ENCODE measurements at places on chromosomes 1 and 21.

DNA sequence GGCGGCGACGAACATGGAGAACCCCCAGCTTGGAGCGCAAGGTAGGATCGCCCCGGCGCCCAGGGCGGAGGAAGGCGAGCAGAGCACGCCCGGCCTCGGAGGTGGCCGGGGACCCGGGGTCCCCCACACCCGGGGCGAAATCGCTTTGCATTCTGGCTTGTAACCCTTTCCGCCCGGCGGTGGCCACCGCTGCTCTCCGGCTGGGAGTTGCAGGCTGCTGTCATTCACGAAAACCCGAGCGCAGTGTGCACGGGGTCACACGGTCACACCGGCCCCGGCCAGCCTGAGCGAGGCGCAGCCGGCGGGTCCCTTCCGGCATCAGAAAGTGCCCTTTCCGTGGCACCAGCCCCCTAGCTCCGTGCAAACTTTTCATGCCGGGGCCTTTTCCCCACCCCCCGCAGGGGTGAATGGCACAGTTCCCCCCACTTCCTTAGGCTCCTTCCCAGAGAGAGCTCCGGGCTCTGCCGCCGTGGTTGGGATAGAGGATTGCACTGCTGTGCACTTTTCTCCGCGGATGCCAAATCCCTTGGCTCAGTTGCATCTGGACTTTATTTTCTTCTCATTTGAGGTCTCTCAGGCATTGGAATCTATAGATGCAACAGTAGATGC is 802 bp downstream of the KAZN start:
- no peak for DNase-seq

DNA sequence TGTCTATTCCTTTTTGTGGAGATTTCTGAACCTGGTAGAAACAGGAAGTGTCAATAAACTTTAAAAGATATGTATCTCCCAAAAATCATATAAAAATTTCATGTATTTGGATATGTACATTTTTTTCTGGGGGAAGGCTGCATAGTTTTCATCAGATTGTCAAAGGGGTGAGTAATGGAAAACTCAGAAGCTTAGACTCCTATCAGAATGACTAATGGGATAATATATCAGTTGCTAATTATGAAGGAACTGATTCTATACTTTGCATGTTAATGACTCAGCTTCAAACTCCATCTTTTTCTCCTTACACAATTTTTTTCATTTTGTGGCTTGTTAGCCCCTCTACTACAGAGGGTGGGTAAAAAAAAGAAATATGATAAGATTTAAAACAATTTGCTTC is 55.9 kb downstream of the GON4L start:
- no peak for DNase-seq

DNA sequence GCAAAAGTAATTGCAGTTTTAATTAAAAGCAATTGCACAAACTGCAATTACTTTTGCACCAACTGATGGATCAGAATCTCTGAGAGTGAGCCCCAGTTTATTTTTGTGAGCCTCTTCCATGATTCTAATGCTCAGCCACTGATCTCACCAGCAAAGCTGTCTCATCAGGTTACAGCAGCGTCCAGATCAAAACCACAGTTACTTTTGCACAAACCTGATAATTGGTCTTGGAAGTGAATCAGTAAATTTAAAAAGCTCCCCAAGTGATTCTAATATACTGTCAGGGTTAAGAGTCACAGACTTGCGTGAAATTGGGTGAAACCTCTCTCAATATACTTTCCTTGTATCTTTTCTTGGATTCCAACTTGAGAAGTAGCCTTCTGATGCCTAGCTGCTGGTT is 13.5 kb upstream of the CR2 start:
- DNase-seq: no peak

DNA sequence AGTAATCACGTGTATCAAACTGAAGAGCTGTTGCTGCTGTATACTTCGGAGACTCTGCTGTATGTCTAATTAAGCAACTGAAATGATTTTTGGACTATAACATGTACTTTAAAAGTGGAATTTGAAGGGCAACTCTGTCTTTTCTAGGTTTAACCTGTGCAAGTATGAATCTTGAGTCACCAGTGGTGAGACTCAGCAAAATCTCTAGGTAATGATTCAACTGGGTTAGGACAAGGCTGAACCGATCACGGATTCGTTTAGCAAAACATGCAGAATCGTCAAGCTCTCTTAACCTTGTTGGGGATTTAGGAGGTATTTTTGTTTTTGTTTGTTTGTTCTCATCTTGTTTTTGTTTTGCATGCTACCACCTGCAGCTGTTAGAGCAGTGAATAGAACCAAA is 149.6 kb downstream of the CYYR1 start:
- no peak for DNase-seq

DNA sequence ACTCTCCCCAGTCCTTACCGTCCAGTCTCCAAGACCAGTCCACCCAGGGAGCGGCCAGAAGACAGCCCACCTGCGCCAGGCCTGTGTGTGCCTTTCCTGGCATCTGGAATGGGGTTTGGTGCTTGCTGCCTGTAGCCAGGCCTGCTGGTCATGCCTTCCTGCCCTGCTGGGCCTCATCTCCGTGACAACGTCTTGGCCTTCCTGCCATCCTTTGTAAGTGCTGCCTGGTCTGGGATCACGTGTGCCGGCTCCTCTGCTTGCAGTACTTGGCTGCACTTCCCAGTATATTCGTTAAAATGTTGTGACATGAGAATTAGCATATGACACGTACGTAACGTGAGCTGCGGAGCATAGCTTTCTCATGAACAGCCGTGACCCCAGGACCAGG is 145.3 kb upstream of the COL6A1 start:
- DNase-seq: no peak

DNA sequence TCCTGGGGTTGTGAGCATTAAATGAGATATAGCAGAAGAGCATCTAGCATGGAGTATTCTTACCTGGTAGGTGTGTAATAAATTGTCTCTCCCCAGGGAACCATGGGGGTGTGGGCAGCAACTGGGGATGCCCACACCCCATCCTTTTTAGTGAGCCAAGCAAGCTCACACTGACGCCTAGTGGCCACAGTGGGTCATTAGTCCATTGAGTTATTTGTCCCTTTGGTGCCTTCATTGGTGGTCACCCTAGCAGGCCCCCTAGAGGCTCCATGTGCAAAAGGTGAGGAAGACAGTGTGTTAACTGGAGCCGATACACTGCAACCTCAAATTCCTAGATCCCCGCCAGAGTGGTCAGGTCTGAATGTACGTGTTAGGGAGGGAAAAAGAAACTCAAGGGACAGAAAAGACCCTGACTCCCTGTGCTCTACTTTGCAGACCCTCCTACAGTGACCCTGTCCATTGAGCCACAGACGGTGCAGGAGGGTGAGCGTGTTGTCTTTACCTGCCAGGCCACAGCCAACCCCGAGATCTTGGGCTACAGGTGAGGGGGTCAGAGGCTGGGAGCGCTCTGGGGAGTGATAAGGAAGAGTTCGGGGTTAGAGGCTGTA is 93.3 kb upstream of the CD1D start:
- DNase-seq: peak; percentile 57

- DNase-seq: no peak
These were observed 144.0 kb downstream of the KCNH1 start for GRCh38 chr1:210989905-210990304.

DNA sequence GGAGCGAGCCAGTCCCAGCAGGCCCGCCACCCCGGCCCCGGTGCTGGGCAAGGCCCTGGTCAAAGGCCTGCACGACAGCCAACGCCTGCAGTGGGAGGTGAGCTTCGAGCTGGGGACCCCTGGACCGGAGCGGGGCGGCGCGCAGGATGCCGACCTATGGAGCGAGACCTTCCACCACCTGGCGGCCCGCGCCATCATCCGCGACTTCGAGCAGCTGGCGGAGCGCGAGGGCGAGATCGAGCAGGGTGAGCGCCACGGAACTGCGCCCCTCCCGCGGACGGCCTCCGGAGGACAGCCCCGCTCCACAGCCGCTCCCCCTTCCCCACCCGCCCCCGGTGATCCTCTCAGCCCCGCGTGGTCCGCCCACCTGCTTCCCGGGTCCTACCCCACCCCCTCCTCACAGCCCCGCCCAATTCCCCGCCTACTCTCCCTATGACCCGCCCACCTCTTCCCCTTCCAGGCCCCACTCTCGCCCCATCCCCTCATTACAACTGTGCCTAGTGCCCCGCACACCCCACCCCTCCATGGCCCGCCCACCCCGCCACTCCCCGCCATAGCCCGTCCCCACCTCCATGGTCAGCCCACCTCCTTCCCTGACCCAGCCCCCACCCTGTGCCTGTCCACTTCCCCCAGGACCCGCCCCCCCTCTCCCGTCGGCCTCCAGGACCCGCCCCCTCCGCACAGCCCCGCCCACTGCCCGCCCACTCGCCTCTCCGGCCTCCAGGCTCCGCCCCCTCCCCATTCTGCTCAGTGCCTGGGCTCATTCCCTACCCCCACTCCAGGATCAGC is 52.7 kb downstream of the VWA5B1 start:
- no peak for DNase-seq

DNA sequence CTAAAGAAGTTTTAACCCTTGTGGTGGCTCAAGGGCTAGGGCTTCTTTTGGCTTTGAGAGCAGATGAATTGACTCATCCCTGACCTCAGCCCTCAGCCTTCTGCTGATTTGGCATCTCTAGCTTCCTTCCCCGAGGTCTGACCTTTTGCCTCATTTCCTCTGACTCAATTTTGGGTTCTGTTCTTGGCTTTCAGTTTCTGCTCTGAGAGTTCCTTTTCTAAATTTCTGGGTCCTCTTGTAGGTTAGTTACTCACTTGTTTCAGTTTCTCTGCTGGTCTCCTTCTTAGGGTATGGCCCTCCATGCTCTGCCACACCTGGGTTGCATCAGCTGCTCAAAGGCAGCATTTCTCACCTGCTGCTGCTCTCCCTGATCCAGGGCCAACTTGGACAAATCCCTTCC is 19.4 kb downstream of the PDE4B start:
- peak; percentile 72 for DNase-seq

GRCh38 chr1:154418062-154418921 is 13.1 kb downstream of the IL6R start:
- no peak for DNase-seq

DNA sequence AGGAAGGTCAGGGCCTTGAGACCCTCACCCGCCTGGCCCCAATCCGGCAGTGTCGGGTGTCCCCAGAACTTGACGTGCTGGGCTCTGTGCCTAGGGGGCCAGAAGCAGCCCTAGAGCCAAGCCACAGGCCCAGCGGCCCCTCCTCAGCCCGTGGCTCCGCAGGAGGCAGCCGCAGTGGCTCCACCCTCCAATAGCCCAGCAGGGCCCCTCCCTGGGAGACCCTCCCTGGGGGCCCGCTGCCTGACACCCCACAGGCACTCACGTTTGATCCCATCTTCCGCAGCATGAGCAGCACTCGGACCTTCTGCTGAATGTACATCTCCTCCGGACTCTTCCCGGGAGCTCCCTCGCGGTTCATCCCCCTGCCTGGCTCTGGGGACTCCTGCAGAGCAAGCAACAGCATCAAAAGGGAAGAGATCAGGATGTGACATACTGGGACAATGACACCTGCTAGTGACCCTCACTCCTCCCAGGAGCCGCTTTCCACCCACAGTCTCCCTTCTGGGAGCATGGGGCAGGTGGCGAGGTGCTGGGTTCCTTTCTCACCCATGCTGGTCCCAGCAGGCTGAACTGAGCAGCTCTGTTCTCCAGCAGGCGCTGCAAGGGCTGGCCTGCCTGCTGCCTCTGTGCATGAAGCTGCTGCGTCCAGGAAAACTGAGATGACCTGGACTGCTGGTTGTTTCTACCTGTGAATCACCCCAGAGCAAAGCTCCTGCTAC is 38.2 kb downstream of the CTNNBIP1 start:
- no peak for DNase-seq

GRCh38 chr1:113451710-113452109 is 61.4 kb downstream of the MAGI3 start:
- DNase-seq: no peak

DNA sequence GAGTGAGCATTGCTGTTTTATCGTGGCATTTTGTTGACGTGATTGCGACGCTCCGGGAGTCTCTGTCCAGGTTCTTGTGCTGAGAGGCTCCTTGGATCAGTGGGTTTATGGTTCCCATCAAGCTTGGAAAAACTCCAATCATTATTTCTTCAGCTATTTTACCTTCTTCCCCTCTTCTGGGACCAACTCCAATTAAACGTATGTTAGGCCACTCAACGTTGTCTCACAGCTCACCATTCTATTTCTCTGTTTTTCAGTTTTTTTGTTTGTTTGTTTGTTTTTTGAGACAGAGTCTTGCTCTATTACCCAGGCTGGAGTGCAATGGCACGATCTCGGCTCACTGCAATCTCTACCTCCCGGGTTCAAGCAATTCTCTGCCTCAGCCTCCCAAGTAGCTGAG is 8.0 kb downstream of the HES4 start:
- no peak for DNase-seq

- DNase-seq: no peak
These were observed 8.3 kb downstream of the KRTAP19-7 start for GRCh38 chr21:30552782-30553181.

GRCh38 chr1:115479055-115479482 is 141.0 kb upstream of the NGF start:
- DNase-seq: no peak

DNA sequence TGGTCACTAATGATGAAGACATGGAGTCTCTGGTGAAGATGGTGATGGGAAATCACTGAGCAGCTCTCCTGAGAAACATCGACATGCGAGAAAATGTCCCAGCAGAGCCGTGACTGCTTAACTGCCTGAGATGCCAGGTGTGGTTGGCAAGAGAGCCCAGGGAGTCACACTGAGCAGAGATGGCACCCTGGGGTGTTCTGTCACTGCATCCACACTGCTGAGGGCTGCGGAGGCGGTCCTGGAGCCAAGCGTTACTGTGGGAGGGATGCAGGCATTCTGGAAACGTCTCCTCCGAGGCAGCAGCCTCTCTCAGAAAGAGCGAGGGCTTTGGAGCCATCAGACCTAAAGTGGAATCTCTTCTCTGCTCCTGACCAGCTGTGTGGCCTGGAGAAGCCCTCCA is 57.2 kb downstream of the EPHB2 start:
- DNase-seq: no peak

- DNase-seq: no peak
These were observed 166.9 kb downstream of the HLX start for GRCh38 chr1:221045842-221046831.

DNA sequence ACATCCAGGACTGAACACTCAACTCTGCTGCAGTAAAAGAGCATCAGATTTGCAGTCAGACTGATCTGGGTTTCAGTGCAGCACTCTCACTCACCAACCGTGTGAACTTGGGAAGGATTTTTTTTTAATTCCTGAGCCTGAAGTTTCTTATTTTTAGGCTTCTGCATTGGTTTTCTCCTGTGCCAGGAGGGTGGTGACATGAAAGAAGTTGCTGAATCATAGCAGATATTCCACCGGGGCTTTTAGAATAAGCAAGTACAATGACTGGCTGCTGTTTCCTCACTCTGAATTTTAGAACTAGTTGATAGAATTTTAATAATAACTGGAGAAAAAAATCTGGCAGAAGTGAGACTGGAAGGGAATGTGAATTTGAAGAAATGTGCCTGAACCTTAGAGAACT is 11.6 kb downstream of the ADAM30 start:
- no peak for DNase-seq

DNA sequence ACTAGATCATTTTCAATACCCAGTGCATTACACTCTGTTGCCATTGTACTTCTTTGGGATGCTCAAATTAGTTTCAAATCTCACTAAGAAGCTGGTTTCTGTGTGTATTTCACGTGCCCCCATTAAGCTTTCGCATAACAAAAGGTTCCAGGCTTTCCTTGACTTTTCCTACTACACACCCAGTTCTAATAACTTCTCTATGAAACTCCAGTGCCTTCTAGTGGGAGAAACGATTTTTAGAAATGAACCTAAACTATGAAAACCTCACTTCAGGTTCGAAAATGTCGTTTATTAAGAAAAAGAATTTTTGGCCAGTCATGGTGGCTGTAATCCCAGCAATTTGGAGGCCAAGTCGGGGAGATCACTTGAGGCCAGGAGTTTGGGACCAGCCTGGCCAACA is 2.8 kb downstream of the CFHR4 start:
- no peak for DNase-seq

- DNase-seq: no peak
These were observed 22.9 kb upstream of the KCNA3 start for GRCh38 chr1:110697606-110698005.
